ENCODE measurements at places on chromosomes 2 and 18.
A peak's percentile ranks its signal among the peaks of the same experiment; 100 is the strongest.

- no peak for DNase-seq
Observed at GRCh38 chr2:86520153-86520552, 43.1 kb downstream of the CHMP3 start.

- no peak for DNase-seq
Observed at GRCh38 chr2:29009270-29009669, 28.2 kb downstream of the TOGARAM2 start.

DNA sequence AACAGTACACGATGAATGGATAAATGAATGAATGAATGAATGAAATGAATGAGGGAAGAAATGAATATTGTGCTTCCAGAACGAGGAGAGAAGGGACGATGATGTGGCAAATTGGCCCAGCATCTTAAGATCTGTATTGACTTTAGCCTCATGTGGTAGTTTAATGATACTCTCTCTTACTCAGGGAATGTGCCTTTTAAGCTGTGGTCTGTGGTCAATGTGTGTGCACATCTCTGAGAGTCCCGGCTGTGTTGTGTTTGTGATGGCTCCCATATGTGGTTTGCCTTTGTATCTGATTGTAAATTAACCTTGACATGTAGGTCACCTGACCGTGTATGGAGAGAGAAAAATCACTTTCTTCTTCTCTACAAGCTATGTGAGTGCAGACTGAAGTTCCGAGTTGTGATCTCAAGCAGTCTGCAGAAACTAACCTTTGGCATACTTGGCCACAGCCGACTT lies 91.2 kb downstream of the NEDD4L start:
- DNase-seq: peak; percentile 15

DNA sequence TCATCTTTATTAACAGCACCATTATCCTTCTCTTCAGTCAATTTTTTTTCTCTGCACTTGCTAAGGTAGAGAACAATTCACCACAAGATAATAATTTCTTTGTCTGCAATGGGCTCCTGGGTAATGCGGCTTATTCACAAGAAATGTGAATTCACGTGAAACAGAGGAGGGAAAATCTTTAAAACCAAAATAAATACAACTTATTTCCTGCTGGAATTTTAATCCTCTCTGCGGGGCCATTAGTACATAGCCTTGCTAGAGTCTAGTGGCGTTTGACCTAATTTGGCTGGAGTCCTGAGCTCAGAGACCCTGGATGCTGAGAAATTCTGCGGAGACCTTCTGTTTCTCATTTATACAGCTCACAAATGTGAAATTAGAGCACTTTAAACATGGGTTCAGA lies 319.3 kb upstream of the MMADHC start:
- DNase-seq: no peak

- no peak for DNase-seq
Observed at GRCh38 chr2:38284971-38285370, 92.1 kb downstream of the ATL2 start.

DNA sequence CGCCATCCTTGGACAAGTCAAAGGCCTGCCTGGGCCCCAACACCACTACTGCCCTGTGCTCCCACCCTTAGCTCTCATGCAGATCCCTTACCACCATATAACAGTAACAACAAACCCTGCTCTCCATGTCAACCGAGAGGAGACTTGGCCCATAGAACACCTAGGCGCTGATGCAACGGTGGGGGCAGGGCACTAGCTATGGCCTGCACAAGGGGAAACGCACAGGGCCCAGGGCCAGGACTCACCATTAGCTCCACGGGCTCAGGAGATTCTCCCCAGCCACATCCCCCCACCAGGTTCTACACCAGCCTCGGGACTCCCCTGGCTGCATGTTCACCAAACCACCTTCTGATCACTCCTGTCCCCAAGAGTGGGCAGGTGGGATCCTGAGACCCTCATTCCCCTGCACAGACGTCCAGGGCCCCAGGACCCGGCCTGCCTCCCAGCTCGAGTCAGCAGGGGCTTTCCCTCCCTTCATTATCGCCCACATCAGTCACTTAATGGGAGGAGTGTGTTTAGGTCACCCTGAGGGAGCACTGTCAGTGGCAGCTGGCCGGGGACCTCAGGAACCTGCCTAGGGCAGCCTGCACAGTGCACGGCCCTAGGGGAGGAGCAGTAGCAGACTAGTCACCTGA lies 29.3 kb downstream of the ANKMY1 start:
- no peak for DNase-seq

- DNase-seq: no peak
Observed at GRCh38 chr2:216652566-216652965, 19.3 kb downstream of the IGFBP2 start.

GRCh38 chr2:137675584-137676327 lies 288.5 kb upstream of the HNMT start:
- no peak for DNase-seq

DNA sequence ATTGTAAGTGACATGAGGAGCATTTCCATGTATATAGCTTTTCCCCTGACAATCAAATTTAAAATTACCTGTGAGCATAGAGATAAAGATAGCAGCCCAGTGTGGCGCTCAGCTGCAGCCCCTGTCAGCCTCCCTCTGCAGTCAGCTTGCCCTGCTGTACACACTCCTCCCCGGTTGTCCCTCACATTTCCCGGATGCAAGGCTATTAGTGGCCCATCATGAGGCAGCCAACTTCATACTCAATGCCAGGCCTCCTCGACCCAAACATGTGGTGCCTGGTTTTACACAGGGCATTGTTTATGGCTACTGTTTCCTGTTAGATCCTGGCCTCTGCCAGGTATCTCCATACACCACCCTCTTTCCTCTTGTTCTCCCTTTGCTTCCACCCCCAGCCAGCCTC lies 116.1 kb upstream of the SH3BP4 start:
- no peak for DNase-seq

GRCh38 chr2:241274127-241274526 lies 41.3 kb downstream of the HDLBP start:
- no peak for DNase-seq

DNA sequence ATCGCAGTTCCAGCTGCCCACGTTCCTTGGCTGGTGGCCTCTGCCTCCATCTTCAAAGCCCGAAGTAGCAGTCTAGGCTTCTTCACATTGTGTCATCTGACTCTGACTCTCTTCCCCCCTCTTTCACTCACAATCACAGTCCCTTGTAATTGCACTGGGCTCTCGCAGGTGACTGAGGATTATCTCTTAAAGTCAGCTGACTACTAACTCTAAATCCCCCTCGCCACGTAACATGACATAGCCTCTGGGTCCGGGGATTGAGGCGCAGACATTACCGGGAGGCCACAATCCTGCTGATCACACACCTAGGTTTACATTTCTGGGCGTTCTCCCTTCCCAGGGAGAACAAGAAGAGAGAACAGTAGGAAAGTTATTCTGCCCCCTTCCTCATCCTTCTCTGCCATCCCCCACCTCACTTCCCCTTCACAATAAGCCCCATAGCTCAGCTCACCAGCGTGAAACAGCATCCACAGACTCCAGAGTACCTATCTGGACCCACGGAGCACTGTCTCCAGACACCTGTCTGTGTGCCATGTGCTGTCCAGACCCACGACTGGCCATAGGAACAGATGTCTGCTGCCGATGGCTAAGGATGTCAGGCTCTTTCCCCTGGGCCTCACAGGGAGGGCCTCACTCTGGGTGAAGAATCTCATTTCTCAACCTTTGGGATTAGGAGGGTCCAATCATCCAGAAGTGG lies 64.3 kb upstream of the FZD7 start:
- no peak for DNase-seq

- DNase-seq: no peak
Observed at GRCh38 chr2:71716697-71717624, 263.6 kb downstream of the DYSF start.

DNA sequence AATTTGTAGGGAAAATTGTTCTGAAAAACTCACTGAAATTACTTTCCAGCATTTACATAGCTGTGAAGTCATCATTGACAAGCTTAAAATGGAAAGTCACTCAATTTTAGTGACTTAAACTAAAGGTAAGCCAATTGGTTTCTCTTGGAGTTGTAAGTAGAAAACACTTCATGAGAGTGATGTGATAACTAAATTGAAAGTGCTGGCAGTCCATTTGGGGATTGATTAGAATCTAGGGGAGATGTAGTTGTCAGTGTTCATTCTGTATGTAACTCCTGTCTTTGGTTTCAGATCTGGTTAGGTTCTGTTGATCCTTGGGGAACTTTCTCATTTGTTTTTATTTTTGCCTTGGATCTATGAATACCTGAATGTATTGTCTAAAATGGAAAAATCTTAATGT lies 53.8 kb downstream of the COX7A2L start:
- no peak for DNase-seq

GRCh38 chr2:27863146-27863545 lies 27.0 kb downstream of the RBKS start:
- DNase-seq: no peak

DNA sequence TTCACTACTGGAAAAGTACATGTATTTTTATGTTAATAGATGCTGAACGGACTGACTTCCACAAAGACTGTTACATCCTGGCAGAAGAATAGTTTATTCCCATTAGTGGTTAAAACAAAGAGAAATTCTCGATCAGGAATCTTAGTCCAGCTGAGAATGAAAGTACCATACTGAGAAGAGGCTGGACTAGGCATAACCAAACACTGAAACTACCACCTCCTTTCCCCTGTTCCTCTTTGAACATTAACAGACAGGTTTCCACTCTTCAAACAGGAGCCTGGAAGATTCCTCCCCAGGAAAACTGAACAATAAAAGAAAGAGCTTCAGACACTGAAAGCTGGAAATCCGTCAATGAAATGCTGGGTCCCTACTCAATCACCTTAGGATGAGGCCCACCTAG lies 25.8 kb downstream of the LDAH start:
- no peak for DNase-seq

All from activated CD4-positive, alpha-beta T cell treated with anti-CD3 and anti-CD28 coated beads, Interleukin-2, Interleukin-4, amounts not matched to agents 100 ng/mL and 50 ng/mL, durations not matched to agents 16 hours and 8 hours (primary cell).